ENCODE measurements at places on chromosomes 3 and 15. TPM values are rescaled to one million over a fixed set of nuclear protein-coding genes. Genes with fewer than 3 reads are reported as not detected.

DNA sequence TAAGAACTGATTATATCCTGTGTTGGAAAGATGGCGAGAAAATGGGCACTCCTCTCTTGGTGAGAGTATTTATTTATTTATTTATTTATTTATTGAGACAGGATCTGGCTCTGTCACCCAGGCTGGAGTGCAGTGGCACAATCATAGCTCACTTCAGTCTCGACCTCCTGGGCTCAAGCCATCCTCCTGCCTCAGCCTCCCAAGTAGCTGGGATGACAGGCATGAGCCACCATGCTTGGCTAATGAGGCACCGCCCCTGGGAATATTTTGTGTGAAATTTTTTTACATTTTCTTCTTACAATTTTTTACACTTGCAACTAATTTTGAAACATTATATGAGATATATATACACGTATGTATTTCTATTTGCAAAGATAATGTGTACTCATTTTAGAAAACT is 150.5 kb upstream of the PRR20G start:
- DNase-seq = no peak

GRCh38 chr3:182631183-182632076 is 161.9 kb upstream of the ATP11B start:
- DNase-seq = no peak

GRCh38 chr3:138539352-138539751 is 54.7 kb downstream of the CEP70 start:
- DNase-seq = no peak

DNA sequence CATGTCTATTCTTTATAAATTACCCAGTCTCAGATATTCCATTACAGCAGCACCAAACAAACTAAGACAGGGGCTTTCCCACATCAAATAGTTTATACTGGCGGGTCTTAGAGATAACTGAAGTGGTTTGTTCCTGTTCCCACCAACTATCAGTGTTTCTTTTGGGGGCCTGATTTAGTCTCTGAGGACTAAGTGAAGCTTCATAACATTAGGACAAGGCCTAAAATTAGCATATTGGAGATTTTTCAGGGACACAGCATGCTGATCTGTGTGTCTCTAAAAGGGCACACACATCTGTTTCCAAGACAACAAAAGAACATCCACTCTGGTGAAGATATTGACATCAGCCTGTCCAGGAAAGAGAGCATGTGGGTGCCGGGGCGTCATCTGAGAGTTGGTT is 72.6 kb upstream of the SEMA6D start:
- DNase-seq = no peak

DNA sequence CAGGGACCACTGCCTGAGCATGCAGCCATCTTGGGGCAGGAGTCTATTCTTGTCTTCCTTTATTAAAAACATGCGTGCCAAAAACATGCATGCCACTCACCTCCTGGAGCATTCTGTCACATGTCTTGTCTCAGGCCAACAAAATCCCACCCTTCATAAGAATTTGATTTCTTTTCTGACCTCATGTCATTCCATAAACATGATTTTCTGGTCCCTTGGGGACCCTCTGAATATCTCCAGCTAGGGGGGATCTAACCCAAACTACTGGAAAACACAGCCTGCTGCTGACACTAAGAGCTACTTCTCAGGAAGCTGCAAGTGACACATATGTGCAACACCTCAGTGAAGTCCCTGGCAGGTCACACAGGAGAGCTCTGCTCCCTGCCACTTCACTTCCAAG is 26.8 kb upstream of the NOX5 start:
- DNase-seq = no peak

- no peak for DNase-seq
These were observed 68.0 kb upstream of the RBMS3 start for GRCh38 chr3:29212789-29213433.

- no peak for DNase-seq
These were observed 28.0 kb downstream of the LRRC28 start for GRCh38 chr15:99279290-99279689.

DNA sequence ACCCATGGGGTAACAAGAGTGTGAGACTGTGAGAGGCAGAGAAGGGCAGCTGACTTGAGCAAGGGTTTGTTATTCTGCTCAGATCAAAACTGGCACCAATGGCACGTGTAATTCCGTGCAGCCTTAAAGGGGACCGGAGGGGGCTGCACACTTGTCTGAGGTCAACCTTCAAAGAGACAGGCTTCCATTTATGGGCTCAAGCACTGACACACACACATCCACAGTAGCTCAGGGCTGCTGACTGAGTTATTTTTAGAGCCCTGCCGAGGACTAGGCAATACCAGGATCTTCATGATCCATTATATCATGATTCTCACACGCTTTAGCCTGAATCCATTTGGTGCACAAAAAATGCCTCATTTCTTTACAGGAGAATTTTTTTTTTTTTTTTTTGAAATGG is 20.6 kb upstream of the SPTBN5 start:
- no peak for DNase-seq

DNA sequence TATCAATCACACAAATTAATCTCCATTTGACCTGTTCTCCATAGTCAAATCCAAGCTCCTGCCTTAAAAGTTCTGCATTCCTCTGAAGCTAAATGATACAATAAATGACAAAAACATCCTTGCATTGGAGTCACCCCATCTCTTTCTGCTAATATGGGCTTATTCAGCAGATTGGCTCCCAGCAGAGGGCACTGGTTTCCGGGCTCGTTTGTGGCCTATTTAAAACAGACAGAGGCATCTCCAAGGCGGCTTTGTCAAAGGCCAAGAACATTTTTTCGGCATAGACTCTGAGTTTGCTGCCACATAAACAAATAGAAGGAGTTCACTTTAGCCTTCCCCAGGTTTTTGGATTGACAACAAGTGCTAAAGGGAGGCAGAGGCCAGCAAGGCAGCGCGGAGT is 204.4 kb upstream of the RASGRP1 start:
- DNase-seq = peak; percentile 15

- DNase-seq = no peak
These were observed 6.2 kb downstream of the TSC22D2 start for GRCh38 chr3:150414258-150414657.

DNA sequence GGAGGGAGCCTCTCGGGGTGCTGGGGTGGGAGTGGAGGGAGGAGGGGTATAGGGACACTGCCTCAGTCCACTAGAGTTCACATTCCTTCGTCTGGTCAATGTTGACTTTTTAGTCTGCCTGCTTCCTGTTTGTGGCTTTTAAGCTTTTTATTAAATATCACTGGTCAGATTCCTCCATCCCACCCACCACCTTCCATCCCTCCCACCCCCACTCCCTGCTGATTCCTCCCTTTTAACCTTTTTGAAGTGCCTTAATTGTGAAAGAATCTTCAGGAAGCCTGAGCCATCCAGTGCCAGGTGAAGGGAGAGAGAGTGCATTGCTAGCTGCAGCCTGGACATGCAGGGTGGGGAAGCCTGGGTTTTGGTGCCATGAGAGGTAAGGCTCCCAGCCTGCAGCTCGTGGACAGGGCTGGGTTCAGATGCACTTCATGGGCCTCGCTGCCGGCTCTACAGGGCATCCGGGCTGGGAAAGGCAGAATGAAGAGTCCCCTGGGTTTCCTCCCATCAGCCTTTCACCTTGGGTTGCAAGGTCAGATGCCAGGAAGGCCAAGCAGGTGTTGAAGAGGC is 105.9 kb downstream of the DNAJB8 start:
- DNase-seq = no peak

GRCh38 chr15:43913026-43913780 is 86.4 kb downstream of the WDR76 start:
- DNase-seq = peak; percentile 21

- DNase-seq = peak; percentile 29
These were observed 84.3 kb upstream of the TNFSF10 start for GRCh38 chr3:172607305-172608121.

GRCh38 chr3:64488939-64489338 is 198.9 kb downstream of the ADAMTS9 start:
- DNase-seq = no peak

Gene KLHL40
- polyA plus RNA-seq = not detected

Gene NR2E3
- polyA plus RNA-seq = 0.80 TPM

Gene CTXND1
- polyA plus RNA-seq = 0.03 TPM

Gene CLSTN2
- 0.31 TPM for polyA plus RNA-seq

Gene MAGI1
- polyA plus RNA-seq = 27.4 TPM
